Myocyte (in vitro differentiated cells): ENCODE measurements at places on chromosomes 4 and X. TPM values are rescaled to one million over a fixed set of nuclear protein-coding genes. Genes with fewer than 3 reads are reported as not detected.
A peak's percentile ranks its signal among the peaks of the same experiment; 100 is the strongest.

The CENPI gene
- total RNA-seq = 4.0 and 5.2 TPM in 2 replicates

The TLR3 gene
- total RNA-seq = 2.8 and 3.6 TPM in 2 replicates

The RAB9B gene
- 2.1 and 2.9 TPM in 2 replicates for total RNA-seq

The FGFR3 gene
- 0.10 TPM in 1 of 2 replicates, not detected in the other for total RNA-seq

The BMX gene
- total RNA-seq = not detected in 2 replicates

The USP17L25 gene
- total RNA-seq = not detected in 2 replicates

The BEND4 gene
- total RNA-seq = not detected in 2 replicates

DNA sequence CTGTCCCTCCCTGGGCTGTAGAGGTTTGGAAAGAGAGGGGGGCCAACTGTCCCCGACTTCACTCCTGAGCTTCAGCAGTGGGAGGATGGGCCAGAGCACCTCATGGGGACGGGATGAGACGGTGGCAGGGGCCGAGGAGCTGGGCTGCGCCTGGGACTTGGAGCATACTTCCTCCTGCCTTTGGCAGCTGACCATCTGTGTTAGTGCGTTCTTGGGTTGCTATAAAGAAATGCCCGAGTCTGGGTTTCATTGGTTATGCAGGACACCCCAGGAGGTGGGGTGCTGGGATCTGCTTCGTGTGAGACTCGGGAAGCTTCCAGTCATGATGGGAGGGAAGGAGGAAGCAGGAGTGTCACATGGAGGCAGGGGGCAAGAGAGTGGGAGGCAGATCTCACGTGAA, 7.4 kb downstream of the PSAPL1 start:
- DNase-seq = no peak

- no peak for DNase-seq
These were observed 33.6 kb downstream of the CHM start for GRCh38 chrX:86013792-86014191.

- peak; percentile 39 for DNase-seq
These were observed 563.9 kb downstream of the GRXCR1 start for GRCh38 chr4:43456383-43456782.

DNA sequence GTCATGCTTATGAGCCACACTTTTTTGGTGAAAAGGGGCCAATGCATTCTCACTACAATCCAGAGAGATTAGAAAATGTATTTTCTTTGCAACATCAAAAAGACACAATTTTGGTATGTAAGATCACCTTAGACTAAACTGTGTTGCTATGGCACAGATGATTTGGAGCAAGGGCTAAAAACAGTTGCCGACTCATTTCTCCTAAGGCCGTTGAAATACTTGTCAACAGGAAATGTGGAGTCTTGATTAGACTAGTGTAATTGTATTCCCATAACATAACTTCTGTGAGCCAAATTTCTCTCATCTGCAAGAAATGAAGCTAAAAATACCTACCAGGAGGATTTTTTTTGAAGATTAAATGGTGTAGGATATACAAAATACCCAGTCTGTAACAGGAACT, 2547.7 kb downstream of the ARAP2 start:
- peak; percentile 30 for DNase-seq

DNA sequence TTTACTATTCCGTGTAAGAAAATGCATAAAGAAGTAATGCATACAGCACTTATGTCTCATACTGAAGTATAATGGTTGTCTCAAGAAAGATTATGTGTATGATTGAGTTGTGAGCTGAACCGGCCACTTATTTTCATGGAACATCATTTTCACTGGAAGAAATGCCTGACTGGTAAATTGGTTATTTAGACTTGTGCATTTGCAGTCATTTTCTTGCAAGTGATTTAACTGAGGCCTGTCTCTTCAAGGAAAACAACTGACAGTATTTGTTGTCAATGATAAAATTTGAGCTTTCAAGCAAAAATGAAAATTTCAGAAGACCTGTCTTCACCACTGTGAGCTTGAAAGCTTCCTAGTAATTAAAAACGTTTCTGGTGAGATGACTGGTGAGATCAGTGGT, 62.7 kb upstream of the RPS6KA3 start:
- DNase-seq = no peak

- peak; percentile 69 for DNase-seq
These were observed 27.5 kb upstream of the OTUD4 start for GRCh38 chr4:145207934-145208333.

DNA sequence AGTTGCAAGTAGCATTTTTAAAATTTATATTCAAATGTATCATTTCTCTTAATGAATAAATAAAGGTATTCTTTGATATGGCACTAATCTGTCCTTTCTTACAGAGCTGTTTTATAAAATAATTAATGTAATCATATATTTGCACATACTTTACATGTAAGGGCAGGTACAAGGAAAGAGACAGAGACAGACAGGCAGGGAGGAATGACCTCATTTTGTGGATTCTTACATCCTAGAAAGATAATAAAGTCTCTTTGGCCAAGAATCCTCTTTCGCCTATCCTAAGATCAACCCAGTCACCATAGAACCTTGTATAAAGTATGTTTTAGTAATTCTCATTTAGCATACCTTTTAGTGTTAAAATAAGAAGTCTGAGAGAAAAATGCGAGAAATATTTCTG, 98.5 kb upstream of the CTSO start:
- DNase-seq = no peak

- no peak for DNase-seq
These were observed 156.1 kb upstream of the EOLA2 start for GRCh38 chrX:150094375-150094774.

- no peak for DNase-seq
These were observed 634.2 kb upstream of the FAT1 start for GRCh38 chr4:187357821-187358220.

GRCh38 chrX:118347736-118348135, 1.8 kb downstream of the WDR44 start:
- no peak for DNase-seq
